ENCODE measurements at places on chromosomes 3 and 15. TPM values are rescaled to one million over a fixed set of nuclear protein-coding genes. Genes with fewer than 3 reads are reported as not detected.

DNA sequence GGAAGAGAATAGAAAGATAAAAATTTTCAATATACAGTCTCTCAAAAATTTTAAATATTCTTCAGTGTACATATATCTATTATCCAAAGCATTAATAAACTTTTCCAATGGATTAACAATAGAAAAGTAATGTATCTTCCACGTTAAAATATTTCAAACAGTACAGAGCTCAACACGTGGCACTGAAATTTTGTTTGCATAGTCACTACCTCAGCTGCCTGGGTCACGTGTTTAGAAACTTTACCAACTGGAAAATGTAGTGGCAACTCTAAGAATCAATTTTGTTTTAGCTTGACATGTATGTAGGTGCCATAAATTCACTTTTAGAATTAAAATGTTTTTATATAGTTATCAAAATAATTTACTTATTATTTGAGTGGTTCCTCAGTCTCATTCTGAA lies 85.3 kb downstream of the CNTN3 start:
- no peak for DNase-seq

- no peak for DNase-seq
These were observed 283.0 kb downstream of the UACA start for GRCh38 chr15:70480196-70480856.

DNA sequence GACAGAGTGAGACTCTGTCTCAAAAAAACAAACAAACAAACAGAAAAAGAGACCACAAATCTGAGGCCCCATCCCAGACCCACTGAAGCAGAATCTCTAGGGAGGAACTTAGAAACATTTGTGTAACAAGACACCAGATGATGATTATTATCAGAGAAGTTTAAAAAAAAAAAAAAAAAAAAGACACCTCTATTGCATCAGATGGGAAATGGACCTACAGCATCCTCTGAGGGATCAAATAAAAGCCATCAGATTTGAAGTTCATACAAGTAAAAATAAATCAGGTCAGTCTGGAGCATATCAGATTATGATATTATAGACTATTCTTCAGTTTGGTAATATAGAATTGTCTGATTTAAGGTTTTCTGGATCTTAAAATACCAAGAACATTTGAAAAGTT lies 21.9 kb upstream of the LIPC start:
- no peak for DNase-seq

DNA sequence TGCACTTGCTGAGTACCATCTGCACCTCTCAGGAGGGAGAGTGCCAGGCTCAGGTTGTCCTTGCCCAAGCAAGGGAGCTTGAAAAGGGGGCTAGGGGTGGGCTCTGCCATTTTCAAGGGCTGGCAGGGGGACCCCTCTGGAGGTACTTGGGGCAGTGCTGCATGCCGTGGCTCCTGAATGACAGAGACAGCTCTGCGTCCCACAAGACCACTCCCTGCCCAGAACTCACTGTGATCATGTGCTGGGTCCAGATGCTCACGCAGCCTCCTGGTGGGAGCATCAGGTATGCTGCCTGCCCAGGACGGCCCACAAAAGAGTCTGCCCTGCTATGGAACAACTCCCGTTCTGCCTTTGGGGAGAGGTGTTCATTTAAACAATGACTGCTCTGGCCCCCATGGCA lies 165.2 kb downstream of the GOLGA6L4 start:
- no peak for DNase-seq

GRCh38 chr3:187150599-187150998 lies 11.3 kb upstream of the RPL39L start:
- DNase-seq = no peak

GRCh38 chr3:132900481-132900880 lies 137.7 kb upstream of the TMEM108 start:
- no peak for DNase-seq

- DNase-seq = no peak
These were observed 997.6 kb downstream of the MCTP2 start for GRCh38 chr15:95228856-95229555.

GRCh38 chr15:62824111-62825015 lies 218.2 kb upstream of the TPM1 start:
- DNase-seq = no peak

DNA sequence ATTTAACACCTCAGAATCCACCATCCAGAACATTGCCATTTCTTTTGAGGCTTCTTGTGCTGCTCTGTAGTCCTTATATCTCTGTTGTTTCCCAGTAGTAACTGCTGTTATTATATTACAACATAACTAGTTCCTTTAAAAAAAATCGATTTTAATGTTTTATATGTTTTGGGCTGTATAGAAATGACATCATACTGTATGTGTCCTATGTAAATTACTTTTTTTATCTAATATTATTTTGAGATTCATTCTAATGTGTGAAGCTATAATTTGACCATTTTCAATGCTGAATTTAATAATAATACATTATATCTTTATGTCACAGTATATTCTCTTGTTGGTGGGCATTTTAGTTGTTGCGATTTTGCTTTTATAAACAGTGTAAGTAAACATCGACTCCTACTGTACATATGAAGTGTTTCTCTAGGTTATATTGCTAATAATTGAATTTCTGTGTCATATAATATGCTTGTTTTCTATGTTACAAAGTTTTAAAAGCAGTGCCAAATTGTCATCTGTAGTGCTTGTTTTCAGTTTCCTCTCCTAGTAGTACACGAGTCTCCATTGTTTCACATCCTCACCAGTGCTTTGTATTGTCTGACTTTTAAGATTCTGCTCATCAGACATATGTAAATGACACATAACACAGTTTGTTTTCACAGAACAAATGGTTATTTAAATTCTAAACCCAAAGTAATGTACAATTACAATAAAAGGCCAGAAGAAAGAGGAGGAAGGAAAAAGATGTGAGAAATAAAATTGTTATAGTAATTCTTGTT lies 172.0 kb upstream of the LRRFIP2 start:
- DNase-seq = no peak

DNA sequence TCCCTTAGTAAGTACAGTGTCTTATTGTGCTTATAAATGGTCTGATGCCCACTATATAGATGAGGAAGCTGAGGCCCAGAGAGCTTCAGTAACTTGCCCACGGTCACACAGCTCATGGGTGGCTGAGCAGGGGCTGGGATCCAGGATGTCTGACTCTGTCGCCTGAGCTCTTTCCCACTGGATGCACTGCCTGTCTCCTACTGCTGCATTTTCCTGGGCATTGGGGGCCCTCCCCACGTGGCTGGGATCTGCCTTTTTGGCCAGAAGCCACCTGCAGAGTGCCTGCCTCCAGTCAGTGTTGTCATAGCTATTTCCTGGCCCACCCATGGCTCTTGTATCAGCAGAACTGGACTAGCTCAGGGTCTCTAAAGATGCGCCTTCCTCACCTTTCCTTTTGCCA lies 57.5 kb upstream of the TAMM41 start:
- DNase-seq = no peak

DNA sequence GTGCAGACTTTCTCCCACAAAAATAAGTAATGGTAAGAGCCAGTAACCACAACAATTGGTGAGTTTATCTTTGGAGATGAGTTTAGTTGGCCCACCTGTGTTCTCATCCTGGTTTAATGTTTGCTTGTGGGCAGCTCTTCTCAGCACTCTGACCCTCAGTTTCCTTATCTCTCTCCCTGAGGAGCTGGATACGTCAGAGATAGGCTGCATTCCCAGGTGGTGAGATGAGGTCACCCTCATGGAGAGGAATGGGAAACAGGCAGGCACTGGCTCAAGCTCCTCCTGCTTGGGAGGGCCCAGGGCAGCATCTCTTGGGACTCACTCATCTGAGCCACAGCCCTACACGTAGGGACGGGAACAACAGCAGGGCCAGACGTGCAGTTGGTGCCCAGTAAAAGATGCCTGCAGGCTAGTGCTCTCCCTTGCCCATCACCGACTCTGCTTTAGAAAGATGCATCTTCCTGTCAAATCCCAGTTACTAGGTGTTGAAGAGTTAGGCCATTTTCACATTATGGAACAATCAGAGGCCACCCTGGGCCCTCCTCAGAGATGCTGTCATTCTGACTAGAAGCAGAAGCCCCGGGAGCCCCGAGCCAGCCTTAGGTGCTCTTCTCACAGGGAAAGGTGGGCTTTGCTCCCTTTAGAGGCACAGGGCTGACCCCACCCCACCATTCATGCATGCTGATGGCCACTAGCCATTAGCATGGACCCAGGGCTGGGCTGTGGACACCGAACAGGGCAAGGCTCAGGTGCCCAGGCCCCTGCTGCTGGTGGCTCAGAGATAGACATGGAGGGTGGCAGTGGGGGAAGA lies 59.7 kb downstream of the GRIP2 start:
- no peak for DNase-seq

The CHRM5 gene
- not detected for total RNA-seq

DNA sequence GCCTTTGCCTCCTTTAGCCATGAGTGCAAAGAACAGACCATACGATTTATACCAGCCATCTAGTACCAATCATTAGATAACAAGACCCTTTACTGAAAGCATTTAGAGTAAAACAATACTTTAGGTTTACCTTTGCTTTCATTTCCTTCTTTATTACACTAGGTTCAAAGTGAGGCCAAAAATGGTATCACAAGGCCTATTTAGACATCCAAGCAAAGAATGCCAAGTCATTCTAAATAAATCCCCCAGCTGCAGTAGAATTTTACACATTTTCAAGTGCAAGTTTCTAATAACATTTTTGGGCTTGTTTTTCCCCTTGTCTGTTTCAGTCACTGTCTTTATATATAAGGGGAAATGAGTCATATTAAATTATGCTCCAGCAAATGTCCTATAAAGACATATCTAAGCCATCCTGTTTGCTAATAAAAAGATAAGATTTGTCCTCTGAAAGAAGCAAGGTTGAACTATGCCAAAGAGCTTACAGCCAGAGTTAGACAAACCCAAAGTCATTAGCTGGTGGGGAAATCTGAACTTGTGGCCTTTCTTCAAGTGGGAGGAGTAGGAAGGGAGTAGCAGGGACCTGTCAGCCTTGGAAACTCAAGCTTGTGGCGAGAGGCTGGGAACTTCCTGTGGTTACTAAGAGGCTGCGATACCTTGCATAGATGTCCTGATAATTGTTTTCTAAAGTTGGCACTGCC lies 232.7 kb downstream of the MECOM start:
- no peak for DNase-seq

DNA sequence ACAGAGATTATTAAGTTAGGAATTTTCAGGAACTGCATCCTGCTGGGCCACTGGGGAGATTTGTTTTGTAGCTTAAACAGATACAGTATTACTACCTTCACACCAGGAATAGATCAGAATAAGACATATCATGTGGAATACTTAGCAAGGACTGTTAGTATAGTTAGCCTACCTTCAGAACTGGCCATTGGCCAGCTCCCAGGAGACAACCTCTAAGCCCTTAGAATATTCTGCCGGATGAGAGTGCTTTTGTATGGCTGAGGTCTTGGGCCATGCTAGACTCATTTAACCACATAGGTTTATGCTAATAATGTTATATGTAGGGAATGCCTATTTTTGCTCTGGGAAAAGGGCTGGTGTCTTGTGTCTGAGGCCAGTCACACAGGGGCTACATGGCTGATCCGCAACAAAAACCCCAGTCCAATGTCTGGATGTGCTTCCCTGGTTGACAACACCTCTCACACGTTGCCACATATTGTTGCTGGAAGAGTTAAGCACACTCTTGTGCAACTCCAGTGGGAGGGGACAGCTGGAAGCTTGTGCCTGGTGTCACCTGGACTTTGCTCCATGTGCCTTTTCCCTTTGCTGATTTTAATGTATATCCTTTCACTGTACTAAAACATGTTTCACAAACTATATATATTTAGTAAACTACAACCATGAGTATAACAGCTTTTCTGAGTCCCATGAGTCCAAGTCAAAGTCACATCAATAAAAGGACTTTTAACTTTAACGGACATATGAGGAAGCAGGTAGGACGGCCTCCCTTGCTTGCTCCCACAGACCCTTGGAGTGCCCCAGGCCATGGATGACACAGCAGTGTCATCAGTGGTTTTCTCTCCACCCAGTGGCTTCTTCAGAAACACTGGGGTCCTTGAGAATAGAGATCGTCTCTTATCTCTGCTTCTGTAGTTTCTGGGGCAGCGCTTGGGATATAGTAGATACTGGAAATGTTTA lies 118.0 kb upstream of the C3orf80 start:
- DNase-seq = no peak

DNA sequence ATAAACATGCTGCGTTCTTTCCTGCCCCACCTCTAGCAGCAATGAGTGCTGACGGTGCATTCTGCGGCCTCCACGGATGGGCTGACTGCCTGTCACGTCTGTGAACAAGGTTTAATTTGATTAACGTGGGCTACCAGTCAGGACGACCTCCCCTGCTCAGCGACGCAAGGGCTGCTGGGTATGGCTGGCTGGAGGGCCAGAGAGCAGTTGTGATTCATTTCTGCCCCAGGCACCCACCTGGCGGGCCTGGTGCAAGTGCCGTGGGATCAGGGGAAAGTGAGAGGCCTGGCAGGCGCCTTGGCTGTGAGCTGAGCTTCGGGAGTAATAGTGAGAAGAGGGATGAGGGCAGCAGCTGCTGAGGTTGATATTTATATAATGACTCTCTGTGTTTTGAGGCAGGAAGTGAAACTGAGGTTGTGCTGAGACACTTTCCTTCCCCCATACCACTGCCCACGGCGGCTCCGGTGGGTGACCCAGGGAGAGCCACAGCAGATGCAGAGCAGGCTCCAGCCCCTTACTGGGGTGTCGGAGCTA lies 190.4 kb upstream of the BCL6 start:
- DNase-seq = no peak

The IL5RA gene
- 0.98 TPM for total RNA-seq

The PLSCR2 gene
- not detected for total RNA-seq

GRCh38 chr3:172476347-172476746 lies 28.1 kb upstream of the GHSR start:
- DNase-seq = no peak

The TEX264 gene
- 94.3 TPM for total RNA-seq

The GOLGA8N gene
- 12.1 TPM for total RNA-seq

- no peak for DNase-seq
These were observed 21.2 kb downstream of the ZDHHC23 start for GRCh38 chr3:113968986-113969385.

The WDR48 gene
- 48.9 TPM for total RNA-seq

GRCh38 chr15:43492266-43492665 lies 690 bp downstream of the TP53BP1 start:
- DNase-seq = no peak

The AMT gene
- total RNA-seq = 2.7 TPM
